Stimulated activated CD8-positive, alpha-beta memory T cell treated with anti-CD3 and anti-CD28 coated beads, Interleukin-7, amount 100 ng/mL, for 1 hour (primary cell): ENCODE measurements at places on chromosomes 1 and 21.

- DNase-seq = no peak
Observed at GRCh38 chr1:219088778-219089557, 84.7 kb upstream of the LYPLAL1 start.

GRCh38 chr1:206714331-206715058, 29.8 kb downstream of the MAPKAPK2 start:
- no peak for DNase-seq

DNA sequence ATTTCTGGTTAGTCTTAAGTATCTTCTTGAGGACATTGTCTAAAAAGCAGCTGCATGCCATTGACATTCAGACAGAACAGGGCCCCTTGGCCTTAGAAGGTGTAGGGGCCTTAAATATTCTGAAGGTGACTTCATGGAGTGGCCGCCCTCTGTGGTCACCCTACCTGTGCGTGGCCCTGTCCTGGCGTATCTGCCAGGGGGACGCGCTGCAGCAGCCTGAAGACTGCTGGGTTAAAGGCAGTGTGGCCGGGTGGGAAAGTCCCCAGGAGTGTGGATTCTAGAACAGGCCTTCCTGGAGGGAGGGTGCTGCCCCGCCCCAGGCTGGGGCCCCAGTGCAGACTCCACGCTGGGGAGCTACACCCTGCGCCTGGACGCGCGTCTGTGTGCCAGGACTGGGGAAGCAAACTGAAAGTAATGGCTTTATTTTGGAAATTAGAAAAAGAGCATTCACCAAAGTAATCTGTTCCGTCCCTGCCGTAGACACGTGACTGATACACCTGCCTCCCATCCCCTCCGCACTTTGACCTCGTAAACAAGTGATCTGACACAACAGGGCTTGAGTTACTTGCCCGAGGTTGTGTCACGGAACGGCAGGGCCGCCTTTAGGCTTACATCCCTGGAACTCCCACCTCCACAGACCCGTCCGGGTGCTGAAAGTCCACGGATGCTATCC, 1.8 kb downstream of the AGPAT3 start:
- no peak for DNase-seq

- no peak for DNase-seq
Observed at GRCh38 chr1:34156739-34157138, 8.3 kb downstream of the CSMD2 start.

GRCh38 chr1:81069856-81070255, 730.9 kb upstream of the ADGRL2 start:
- no peak for DNase-seq

DNA sequence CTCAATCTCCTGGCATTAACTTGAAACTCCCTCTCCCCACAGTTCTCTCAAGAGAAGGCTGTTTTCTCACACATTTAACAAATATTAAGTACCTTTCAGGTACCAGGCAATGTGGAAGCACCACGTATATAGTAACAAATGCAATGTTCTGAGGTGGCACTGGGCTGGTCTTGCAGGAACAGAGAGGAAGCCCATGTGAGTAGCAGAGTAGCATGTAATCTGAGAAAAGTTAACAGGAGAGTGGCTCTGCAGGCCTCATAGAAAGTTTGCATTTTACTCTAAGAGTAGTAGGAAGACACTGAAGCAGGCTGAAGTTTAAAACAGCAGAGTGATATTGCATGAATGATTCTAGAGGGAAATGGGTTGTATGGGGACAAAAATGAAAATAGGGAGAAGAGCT, 21.0 kb downstream of the ZNF281 start:
- DNase-seq = no peak

GRCh38 chr1:226233293-226233692, 9.8 kb downstream of the MIXL1 start:
- DNase-seq = no peak

DNA sequence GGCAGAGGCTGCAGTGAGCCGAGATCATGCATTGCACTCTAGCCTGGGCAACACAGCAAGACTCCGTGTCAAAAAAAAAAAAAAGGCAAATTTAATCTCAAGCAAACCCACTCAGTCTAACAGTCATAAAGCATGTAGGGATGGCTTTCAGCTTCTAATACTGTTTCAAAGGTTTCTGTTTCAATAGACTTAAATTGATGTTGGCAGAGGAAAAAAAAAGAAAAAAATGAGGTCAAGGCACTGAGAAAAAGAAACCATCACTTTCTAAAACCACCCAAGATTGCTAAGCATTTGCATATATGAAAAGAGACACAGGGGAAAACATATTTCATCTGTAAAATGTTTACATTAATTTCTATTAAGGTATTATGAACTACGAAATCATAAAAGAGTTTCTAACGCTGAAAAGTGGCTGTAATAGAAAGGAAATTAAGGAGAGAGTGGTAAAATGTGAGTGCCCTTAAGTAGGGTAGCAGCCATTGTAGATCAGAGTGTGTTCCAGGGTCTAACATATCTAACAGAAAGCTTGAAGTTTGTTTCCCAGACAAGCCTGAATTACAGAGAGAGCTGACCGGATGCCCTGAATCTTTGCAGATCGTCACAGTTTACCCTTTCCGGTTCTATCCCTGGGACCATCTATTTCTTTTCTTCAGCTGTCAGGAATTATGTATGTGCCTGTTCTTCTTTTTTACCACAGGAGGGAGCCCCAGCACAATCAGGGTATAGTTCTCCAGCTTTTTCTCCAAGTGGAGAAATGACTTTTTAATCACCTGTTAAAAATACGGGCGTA, 70.0 kb downstream of the PLD5 start:
- DNase-seq = no peak

- no peak for DNase-seq
Observed at GRCh38 chr1:36766481-36766880, 267.8 kb downstream of the GRIK3 start.

DNA sequence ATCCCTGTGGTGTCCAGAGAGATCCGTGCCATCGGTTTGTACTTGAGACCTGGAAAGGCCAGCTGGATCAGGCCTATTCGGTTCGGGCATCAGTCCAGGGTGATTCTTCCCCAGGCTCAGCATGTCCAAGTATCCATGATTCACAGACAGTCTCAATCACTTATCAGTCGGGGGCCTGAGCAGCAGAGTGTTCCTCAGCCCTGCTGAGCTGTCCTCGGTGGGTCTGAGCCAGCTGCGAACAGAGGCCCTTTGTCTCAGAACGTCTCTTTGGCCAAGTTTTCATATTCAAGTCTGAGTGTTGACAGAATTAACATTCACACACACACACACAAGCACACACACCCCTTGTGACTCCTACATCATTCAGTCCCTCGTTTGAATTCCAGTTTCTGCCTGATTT, 33.4 kb upstream of the OSBPL9 start:
- DNase-seq = no peak
